Fibroblast of skin of left biceps (primary cell): ENCODE measurements at places on chromosomes 7 and 10.

- DNase-seq = no peak
Measured at GRCh38 chr7:94559972-94560371, 50.4 kb downstream of the CASD1 start.

DNA sequence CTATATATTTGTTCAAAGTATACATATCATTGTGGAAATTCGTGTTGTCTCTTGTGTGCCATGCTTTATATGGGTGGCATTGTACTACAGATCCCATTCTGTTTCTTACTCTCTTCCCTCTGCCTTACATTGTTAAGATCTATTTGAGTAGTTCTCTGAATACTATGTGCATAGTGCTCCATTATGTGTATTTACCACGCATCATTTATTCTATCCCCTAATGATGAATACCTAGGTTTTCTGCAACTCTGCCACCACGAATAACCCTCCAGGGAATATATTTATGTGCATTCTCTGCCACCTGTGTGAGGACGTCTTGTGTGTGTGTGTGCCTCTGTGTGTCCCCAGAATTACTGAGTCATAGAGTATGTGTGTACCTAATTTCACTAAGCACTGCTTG is 431.2 kb upstream of the C7orf33 start:
- no peak for DNase-seq

DNA sequence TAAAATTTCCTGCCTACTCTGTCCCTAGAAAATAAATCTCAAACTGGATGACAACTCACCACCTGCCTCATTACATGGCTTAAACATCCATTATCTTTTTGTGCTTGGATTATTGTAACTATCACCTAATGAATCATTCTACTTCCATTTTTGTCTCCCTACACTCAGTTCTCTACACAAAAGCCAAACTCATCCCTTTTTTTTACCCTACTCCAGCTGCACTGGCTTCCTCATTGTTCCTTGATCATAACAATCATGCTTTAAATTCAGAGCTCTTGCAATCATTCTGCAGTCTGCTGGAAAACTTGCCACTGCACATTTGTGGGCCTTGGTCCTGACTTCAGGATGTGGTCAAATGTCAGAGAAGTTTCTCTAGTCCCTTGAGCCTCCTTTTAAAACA is 280.0 kb downstream of the DGKB start:
- DNase-seq = no peak

GRCh38 chr10:63554657-63555056 is 33.5 kb downstream of the REEP3 start:
- DNase-seq = peak; percentile 82

- no peak for DNase-seq
Measured at GRCh38 chr7:94364816-94365215, 29.9 kb upstream of the COL1A2 start.

- DNase-seq = no peak
Measured at GRCh38 chr7:14551310-14551709, 351.2 kb downstream of the DGKB start.

DNA sequence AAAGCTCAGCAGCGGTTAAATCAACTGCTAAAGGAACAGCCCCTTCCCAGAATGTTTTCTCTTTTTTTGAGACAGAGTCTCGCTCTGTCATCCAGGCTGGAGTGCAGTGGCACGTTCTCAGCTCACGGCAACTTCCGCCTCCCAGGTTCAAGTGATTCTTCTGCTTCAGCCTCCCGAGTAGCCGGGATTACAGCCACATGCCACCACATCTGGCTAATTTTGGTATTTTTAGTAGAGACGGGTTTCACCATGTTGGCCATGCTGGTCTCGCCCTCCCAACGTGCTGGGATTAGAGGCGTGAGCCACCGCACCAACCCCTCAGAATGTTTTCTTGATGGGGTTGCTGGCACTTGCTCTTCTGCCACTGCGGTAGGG is 59.8 kb upstream of the IL6 start:
- DNase-seq = no peak

GRCh38 chr7:3682028-3682710 is 381.1 kb downstream of the SDK1 start:
- no peak for DNase-seq

DNA sequence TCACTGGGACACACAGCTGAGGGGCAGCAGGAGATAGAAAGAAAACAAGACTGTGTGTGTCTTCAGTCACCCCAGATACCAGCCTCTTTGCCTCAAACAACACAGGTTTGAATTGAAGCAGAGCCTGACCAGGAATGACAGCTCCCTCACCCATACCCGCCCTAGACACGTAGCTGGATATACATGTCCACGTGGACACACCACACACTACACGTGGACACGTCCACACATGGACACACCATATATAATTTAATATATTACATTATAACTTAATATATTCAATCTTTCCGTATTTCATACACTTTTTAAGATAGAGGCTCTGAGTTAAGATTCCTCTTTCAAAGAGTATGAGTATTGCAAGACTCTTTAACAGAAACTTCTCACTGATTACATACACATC is 11.3 kb downstream of the GDF2 start:
- no peak for DNase-seq

- no peak for DNase-seq
Measured at GRCh38 chr7:92625617-92626016, 35.4 kb upstream of the FAM133B start.

DNA sequence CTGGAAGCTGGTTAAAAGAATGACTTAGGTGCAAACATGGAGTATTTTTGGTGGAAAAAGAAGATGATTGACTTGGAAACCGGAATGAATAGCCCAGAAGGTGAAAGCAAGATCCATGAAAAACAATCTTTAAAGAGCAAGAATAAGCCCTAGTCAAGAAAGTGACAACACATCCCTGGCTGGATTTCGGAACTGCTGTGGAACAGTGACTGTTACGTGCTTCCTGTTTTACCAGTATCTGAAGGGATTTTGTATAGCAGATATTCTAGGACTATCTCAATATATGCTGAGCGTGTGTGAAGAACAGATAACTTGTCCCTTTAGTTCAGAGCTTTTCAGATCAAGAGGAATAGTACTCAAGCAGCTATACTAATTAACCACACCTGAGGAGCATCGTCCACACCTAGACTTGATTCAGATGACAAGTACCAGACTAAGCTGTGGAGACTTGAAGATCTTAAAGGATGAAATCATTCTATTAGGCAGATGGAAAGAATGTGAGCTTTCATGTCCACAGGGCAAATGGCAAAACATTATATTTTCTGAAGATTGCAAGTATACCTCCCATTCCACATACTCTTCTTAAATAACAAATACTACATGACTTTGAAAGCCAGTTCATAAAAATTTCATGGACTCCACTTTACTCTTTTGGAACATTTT is 11.5 kb upstream of the TES start:
- no peak for DNase-seq

DNA sequence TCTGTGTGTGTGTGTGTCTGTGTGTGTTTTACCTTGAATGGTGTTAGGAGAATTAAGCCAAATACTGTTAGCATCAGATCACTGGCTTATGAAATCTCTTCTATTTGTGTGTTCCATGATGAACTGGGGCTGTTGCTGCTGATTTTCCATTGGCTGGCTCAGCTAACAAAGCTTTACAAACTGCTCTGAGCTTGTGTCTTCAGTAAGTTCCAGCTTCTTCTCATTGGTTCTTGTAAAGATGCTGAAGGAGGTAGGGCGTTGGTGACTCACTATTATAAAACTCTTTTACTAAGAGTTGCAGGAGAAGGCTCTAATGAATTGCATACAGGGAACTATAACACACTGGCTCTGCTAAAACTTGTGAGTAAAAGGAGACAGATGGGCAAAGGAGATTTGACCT is 136.4 kb upstream of the PRKCQ start:
- DNase-seq = peak; percentile 55

- peak; percentile 78 for DNase-seq
Measured at GRCh38 chr7:131244259-131244852, 83.3 kb upstream of the MKLN1 start.

DNA sequence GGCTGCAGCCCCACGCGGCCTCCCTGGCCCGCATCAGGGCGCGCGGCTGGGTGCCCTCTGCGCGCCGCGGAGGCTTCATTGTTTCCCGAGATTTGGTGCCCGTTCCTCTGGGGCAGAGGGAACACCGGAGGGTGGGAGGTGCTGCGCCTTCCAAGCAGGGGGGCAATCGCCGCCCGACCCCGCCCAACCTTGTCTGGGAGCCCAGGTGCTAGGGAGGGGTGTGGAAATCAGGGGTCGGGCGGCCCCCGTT is 1.0 kb upstream of the NRP1 start:
- DNase-seq = no peak

- DNase-seq = no peak
Measured at GRCh38 chr7:141073173-141073640, 657 bp upstream of the TMEM178B start.

- no peak for DNase-seq
Measured at GRCh38 chr7:106376026-106376799, 91.4 kb upstream of the NAMPT start.

- no peak for DNase-seq
Measured at GRCh38 chr10:37947526-37947925, 28.9 kb downstream of the ZNF25 start.

DNA sequence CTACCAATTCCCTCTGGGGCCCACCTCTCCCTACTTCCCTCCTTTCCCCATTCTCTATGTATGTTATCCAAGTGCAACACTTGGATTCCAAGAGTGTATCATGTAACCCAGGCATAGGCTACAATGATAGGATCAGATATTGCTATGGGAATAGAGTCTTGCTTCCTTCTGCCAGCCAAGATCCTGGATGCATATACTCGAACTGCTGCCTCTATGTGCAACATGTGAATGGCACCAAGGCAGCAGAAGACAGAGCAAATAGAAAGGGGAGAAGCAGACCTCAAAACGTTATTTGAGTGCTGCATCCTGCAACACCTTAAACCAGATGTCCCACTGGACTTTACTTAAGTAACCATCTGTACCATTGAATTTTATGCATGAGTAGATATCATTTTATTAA is 3.5 kb upstream of the XPNPEP1 start:
- DNase-seq = no peak

- no peak for DNase-seq
Measured at GRCh38 chr10:29130190-29130673, 158.6 kb upstream of the LYZL1 start.

GRCh38 chr7:26664735-26665416 is 199.5 kb downstream of the SKAP2 start:
- no peak for DNase-seq

DNA sequence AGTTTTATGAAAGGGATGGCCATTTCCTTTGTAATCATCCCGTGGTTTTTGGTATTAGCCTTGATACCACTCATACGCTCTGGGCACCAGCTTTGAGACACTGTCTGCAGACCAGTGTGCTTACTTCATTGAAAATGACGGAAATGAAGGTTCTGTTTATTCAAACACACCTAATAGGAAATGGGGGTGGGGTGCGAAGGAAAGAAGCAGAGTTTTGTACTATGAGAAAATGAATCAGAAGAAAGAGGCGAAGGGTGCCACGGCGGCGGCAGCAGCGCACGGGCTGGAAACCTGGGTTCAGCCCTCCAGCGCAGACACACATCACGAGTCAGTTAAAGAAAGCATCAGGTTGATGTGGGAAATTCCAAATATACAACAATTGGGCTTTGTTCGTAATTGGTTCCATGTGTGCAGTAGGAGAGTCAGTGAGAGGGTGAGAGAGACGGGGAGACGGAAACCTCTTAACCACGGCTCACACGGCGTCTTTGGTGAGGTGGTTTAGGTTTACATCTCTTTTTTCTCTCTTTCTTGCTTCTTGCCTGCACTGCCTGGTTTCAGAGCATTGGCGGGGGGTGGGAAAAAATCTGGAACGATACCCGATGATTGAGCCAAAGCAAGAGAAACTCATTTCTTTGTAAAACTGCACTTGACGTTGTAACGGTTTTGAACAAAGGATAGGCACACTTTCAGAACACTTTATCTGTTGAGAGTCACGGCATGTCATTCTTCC is 321.2 kb downstream of the FRMD4A start:
- DNase-seq = peak; percentile 88

DNA sequence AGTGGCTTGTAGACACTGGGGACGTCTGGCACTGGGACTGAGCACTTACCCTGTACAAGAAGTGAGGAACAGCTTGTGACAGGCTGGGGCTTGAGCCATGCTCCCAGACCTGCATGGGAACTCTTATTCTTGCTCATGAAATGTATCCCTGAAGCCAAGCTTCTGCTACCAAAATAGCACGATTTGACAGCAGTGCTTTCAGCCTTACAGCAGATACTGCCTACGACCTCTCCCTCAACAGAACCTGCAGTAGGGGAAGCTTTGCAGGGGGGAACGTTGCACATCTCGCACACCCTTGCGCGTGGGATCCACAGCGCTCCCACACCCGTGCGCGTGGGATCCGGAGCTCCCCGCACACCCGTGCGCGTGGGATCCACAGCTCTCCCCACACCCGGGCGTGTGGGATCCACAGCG is 88.0 kb downstream of the CREM start:
- no peak for DNase-seq

GRCh38 chr7:4661871-4662270 is 20.2 kb upstream of the FOXK1 start:
- no peak for DNase-seq

DNA sequence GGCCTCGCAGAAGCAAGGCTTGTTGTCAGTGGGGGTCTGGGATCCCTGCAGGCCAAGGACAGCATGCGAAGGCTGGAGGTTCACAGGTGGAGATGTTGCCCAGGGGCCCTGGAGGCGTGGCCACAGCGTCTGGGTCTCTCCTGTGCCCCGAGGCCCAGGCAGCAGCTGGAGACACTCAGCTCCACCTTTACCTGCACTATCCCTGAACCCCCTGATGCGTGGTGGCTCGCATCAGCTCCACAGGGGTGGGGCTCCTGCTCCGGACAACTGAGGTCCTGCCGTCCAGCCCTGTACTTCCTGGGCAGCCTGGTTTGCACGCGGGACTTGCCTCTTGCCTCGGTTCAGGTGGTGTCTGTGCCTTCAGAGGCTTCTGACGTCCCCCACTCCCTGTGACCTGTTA is 54.6 kb upstream of the ZNF32 start:
- no peak for DNase-seq

DNA sequence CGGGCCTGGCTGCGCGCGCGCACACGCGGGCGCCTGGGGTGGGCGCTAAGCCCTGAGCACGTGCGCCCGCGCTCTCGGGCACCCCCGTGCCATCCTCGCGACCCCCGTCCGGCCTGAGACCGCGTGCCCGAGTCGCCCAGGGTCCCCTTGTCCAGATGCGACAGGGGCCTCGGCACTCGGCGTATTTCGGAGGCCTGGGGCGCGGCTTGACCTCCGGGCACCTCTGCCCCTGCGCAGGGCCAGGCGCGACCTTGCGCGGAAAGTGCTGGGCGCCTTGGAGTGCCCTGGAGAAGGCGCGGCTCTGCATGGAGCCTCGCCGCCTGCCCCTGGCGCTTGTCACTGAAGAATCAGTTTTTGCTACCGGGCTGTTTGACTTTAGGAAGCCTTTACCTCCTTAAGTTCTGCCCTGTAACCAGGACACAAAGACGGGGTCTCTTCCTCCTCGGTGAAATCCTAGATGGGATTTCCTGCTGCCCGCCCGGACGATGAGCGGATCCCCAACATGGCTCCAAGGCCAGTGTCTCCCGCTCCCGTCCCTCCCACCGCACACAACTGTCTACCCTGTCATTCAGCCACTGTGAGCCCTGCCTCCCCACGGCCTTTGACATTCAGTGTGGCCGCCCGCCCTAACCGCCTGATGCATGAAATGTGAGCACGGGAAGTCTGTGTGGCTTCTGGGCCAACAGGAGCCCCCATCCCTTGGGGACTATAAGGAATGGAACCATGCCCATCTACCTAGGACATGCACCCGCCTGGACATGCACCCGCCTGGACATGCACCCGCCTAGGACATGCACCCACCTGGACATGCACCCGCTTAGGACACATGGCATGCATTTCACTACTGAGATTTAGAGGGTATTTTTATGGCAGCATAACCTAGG is 1.1 kb upstream of the STK32C start:
- no peak for DNase-seq
